ENCODE measurements at places on chromosomes 11 and 22. TPM values are rescaled to one million over a fixed set of nuclear protein-coding genes. Genes with fewer than 3 reads are reported as not detected.

ISX gene
- total RNA-seq = not detected

DNA sequence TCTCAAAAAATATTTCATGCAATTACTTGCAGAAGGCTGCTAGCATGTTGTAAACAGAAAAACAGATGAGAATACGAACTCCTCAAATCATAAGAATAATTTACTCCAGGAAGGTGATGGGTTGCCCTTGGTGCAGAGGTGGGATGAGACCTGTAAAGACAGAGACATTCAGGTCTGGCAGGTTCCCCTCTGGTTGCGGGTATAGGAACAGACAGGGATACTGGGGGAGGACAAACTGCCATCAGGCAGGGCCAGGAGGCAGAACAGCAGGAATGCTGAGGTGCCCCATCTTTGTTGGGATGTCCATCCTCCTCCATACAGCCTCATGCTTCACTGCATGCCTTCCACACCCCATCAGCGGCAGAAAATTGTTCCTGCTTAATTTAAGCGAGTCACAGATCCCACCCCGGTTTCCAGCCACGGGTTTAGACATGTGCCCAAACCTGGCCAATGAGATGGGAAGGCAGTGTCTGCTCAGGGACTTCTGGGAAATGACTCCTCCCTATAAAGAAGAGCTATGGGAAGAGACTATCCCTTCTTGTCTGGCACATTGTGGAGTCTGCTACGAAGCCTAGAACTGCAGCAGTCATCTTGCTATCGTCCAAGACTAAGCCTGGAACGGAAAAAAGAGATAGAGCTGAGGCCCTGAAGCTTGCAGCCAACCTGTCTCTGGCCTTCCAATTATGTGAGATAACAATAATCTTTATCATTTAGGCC lies 23.1 kb upstream of the IRAG1 start:
- no peak for DNase-seq

MIAT gene
- total RNA-seq = 0.33 TPM

TMPRSS13 gene
- total RNA-seq = not detected

DNA sequence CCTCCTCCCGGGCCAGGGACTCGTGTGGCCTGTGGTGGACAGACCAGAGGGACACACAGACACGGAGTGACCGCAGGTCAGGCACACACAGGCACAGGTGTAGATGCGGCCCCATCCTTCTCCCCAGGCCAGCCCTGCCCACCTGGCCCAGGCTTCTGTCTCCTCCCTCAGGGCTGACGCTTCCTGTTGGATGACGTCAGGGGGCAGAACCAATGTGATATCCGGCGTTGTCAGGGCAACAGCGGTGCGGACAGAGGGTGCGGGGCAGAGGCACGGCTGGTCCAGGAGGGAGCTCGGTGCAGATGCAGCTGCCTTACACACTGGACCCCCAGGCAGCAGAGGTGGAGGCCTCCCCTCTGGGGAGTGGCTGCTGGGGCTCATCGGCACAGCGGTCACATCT lies 2.9 kb upstream of the TUBGCP6 start:
- DNase-seq = no peak

VPREB1 gene
- total RNA-seq = not detected

DNA sequence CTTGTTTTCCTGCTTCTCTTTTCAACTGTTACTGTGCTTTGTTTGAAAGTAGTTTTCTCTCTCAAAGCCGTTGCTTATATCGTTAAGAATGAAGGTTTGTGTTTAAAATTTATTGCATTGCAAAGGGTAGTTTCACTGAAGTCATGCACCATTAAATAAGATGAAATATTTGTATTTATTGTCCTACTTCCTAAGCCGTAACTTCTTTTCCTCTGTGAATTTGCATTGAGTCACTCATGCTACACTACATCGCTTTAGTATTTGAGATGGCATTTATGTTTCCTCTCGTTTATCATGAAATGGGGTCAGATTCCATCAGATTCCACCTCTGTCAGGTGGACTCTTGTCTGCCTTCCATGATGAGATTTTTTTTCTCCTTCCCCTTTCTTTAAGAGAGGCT lies 65.8 kb upstream of the RASSF10 start:
- DNase-seq = no peak

KRTAP5-9 gene
- total RNA-seq = not detected

Data from MG63 (cell line).